ENCODE measurements at places on chromosomes 6 and 20.
A peak's percentile ranks its signal among the peaks of the same experiment; 100 is the strongest.

DNA sequence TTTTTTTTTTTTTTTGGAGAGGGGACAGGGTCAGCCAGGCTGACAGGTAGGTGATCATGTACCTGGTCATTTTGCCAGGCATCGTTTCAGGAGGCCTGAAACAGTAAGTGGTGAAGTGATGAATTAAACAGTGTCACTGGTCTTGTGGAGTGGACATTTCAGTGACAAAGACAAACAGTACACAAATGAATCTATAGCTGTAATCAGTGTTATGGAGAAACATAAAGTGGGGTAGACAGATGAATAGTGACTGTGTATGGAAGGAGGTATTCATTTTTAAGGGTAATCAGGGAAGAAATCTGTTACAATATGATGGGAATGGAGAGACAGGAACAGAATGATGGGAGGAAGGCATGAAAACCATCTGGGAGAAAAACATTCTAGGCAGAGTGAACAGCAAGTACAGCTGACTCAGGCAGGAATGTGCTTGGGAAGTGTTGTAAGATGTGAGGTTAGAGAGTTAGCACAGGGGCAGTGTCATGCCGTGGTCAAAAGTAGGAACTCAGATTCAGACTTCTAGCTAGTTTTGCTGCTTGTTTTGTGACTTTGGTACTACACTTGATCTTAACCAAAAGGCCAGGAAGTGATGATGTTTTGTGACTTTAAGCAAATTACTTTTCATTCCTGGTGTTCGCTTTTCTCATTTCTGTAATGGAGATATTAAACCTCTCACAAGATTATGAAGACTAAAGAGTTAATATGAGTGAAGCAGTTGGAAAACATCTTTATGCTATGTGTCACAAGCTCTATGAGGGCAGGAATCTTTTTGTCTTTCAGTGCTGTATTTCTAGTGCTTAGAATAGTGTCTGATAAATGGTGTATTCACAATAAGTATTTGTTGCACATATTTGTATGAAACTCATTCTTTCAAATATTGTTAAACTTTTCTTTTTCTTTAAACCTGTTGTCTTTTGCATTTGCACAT lies 43.4 kb downstream of the QKI start:
- DNase-seq = no peak

DNA sequence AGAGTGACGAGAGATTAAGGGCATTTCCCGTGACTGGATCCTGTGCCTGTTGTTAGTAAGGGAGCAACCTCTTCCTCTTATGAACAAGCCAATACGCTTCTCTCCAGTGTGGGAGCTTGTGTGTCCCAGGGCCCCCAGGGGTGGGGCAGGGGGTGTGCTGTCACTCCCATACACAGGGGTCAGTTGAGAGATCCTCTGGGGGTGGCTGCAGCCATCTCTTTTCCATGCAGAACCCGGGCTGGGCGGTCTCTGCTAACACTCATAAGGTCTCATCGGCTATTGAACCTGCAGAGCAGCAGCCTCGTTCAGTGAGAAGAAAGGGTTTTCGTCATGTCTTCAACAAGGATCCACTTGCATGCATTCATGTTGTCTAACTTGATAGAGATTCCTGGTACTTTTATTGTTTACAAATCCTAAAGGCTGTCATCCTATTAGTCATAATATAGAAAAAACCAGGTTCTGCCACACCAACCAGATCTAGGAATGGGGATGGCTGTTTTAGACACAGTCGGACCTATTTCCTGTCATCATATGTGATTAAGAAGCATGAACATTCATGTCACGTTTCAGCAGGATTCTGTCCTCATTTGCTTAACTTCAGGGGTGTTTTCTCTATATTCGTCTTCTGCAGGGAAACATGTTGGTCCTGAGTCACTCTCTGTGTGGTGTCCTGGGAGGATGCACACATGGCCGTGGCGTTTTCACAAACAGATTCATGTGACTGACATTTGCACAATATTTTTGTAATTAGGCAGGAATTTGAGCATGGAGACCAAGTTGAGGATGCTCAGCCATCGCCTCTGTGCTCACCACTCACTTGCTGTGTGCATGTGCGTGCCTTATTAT lies 13.3 kb upstream of the THBS2 start:
- no peak for DNase-seq

- DNase-seq = no peak
Observed at GRCh38 chr20:63500902-63501817, 2.3 kb upstream of the EEF1A2 start.

- DNase-seq = no peak
Observed at GRCh38 chr6:21777846-21778245, 184.3 kb downstream of the SOX4 start.

DNA sequence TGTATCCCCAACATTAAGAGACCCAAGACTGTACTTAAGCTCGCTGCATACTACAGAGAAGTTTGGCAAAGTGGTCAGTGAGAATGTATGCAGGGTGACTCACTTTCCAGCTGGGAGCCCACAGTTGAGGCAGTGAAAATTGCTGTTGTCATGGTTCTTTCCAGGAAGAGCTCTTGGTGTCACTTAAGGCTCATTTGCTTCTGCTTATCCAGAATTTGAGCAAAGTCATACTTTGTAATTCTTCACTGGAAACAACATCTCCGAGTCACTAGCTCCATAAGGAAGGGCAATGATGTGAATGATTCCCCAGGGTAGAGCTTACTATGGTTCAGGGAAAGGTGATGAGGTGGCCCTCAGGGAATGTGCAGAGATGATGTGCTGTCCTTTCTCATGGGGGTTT lies 65.4 kb upstream of the FBXL4 start:
- DNase-seq = no peak

GRCh38 chr6:11848852-11849731 lies 70.5 kb upstream of the ADTRP start:
- no peak for DNase-seq

DNA sequence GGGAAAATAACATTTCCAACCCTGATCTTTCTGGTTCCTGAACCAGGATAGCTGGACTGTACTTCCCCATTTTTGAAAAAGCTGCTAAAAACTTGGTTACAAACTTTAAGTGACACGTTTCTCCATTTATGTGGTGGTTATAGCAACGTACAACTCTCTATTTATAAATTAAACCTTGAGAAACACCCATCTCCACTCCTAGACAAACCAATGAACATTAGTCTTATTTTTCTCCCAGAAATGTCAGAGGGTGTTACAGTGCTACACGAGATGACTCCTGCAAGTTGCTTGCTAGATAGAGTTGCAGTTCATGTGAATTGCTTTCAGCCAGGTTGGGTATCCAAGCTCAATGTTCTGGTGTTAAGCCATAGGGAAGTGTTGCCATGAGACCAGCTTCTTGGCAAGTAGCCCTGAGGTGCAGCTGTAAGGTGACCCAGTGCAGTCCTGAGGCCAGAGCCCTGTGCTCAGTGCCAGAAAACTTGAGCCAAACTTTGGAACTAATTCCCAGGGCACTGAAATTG lies 51.3 kb upstream of the REV3L start:
- DNase-seq = no peak

- DNase-seq = no peak
Observed at GRCh38 chr20:39233755-39234154, 271.6 kb downstream of the DHX35 start.

GRCh38 chr6:166697113-166697512 lies 70.1 kb upstream of the RPS6KA2 start:
- DNase-seq = no peak

- DNase-seq = no peak
Observed at GRCh38 chr20:10621149-10621548, 52.6 kb downstream of the JAG1 start.

DNA sequence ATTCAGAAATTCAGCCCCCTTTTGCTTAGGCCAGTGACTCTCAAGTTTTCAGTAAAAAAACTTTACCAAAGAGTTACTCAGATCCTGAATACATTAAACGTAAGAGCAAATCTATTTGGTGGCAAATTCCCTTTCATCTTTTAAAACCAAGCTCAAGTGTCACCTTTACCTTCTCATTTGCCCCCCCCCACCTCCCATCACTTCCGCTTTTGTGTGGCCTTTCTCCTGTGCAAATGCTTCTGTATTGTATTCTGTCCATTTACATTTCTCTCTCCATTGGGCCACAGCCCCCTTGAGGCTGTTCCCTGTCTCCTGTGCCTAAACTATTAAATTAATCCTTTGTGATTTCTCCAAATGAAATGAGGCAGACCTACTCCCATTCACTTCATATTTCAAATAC lies 1.9 kb downstream of the NOL7 start:
- DNase-seq = no peak

DNA sequence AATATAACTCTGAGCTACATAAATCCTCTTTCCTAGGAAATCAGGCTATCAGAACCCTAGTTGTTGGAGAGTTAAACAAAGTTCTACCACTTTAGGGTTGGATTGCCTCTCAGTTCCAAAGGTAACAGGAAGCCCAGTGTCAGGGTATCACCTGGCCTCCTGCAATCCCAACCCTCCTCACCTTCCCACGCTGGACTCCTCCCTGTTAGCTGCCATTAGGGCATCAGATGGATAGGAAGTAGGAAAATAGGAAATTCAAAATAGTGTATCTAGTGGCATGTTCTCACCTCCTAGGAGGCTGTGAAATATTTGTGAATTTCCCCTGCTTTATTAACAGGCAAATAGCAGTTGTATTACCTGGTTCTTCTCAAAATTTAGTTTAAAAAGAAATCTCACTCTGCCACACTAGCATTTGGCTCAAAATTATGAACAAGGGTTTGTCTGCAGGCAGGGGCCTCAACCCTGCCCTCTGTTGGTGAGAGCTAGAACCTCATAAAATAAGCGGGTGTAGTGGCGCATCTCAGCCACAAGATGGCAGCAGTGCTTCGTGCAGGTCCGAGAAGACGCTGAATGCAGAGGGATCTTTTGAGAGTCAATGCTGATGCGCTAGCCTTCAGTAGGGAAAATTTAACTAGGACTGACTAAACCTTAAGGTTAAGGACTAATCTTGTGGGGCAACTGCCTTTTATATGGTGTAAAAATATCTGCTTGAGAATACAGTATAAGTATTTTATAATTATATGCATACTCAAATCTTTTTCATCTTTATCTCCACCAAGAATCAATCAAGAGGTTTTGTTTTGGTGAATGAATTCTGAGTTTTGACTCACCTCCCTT lies 209.8 kb upstream of the KCNQ5 start:
- peak; percentile 61 for DNase-seq

- no peak for DNase-seq
Observed at GRCh38 chr6:149275621-149276020, 41.9 kb upstream of the TAB2 start.

GRCh38 chr6:31010393-31011060 lies at the start of gene MUC22:
Gene MUC22 (plus strand): TSS chr6:31010474. CDS start chr6:31010707, 233 bp downstream.
- no peak for DNase-seq

- DNase-seq = no peak
Observed at GRCh38 chr20:61801857-61802442, 263.7 kb downstream of the TAF4 start.

DNA sequence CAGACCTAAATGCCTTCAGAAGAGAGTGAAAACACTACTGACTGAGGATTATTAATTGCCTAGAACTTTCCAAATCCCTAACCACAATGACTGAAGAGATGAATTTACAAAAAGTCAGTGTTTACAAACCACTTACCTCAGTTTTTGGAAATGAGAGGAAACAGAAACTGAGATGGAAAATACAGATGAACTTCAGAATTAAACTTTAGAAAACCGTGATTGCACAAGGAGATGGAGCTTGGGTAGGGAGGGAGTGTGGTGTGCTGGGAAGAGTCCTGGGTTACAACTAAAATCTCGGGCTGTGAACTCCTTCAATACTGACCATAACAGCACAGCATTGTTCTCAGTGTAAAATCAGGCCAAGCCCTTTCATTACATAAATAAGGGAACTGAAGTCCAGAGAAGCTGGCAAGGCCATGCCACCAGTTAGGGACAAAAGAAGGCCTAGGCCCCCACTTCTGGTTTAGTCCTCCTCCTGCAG lies 4.0 kb downstream of the ELMO2 start:
- no peak for DNase-seq

- DNase-seq = no peak
Observed at GRCh38 chr6:90106449-90106848, 190.2 kb downstream of the BACH2 start.

- DNase-seq = no peak
Observed at GRCh38 chr6:55399351-55399750, 72.1 kb downstream of the GFRAL start.

GRCh38 chr6:74044417-74045096 lies 348.6 kb downstream of the CD109 start:
- no peak for DNase-seq

DNA sequence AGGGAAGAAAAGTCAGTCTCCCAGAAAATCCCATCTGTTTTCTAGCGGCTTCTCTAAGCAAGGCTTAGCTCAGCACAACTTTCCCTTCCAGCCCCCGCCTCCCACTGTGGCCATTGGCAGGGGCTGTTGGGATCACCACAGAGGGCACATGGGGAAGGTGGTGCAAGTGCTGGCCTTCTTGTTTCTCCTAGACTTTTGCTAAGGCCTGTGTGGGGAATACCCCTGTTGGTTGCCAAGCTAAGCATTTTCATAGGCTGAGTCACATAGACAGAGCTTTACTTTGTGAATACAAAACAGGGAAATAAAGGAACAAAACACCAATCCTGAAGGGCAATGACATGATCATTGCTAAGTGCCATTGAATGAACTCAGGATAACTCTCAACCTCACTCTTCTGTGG lies 32.4 kb upstream of the TIAM2 start:
- no peak for DNase-seq

GRCh38 chr6:34149831-34150400 lies 4.0 kb upstream of the GRM4 start:
- DNase-seq = peak; percentile 14

DNA sequence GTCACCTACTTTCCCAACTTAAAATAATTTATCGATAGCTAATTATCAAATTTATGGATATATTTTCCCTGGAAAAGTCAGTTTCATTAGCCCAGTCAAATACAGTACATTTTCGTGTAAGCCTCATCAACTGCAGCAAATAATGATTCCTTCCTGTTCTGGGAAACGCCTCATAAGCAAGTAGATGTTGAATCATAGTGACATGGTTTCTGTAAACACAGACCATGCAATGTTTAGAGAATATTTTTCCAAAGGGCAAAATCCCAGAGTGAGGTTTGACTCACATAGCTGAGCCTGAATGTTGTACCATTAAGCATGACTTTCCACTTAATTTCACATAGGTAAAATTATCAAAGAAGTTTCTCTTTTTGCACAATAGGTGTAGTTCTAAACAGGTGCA lies 16.7 kb upstream of the VNN1 start:
- DNase-seq = no peak

GRCh38 chr6:42618105-42618504 lies 54.3 kb downstream of the UBR2 start:
- no peak for DNase-seq
